ENCODE measurements at places on chromosomes 6 and 20. TPM values are rescaled to one million over a fixed set of nuclear protein-coding genes. Genes with fewer than 3 reads are reported as not detected.

DNA sequence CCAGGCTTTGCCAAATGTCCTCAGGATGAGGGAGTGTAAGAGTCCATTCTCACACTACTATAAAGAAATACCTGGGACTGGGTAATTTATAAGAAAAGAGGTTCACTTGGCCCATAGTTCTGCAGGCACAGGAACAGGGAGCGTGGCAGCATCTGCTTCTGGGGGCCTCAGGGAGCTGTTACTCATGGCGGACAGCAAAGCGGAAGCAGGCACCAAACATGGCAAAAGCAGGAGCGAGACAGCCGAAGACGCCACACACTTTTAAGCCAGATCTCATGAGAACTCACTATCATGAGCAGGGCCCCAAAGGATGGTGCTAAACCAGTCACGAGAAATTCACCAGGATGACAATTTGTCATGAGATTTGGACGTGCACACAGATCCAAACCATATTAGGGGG lies 22.8 kb downstream of the FAM50B start:
- H3K4me3 ChIP-seq = no peak overlapping the region
- H3K27ac ChIP-seq = no peak overlapping the region
- H3K4me1 ChIP-seq = no peaks in the 10 kb centered on the region
- no peak for DNase-seq
- H3K36me3 ChIP-seq = no peaks in the 10 kb centered on the region
- peaks cover 65% of the 10 kb centered on the region for H3K27me3 ChIP-seq

GRCh38 chr6:32139590-32139989 lies 9.5 kb upstream of the FKBPL start:
- no peak overlapping the region for H3K4me3 ChIP-seq
- H3K27me3 ChIP-seq = no peaks in the 10 kb centered on the region
- H3K27ac ChIP-seq = no peak overlapping the region
- no peak for DNase-seq
- H3K36me3 ChIP-seq = no peaks in the 10 kb centered on the region

- H3K4me1 ChIP-seq = peaks cover 15% of the 10 kb centered on the region
- no peak overlapping the region for H3K27ac ChIP-seq
- H3K4me3 ChIP-seq = no peak overlapping the region
- H3K27me3 ChIP-seq = no peaks in the 10 kb centered on the region
- no peak for DNase-seq
Observed at GRCh38 chr6:13432526-13433184, 54.7 kb downstream of the GFOD1 start.

Gene SYCP2L
- 21.5 TPM for total RNA-seq

Gene OR2B6
- 4.4 TPM for total RNA-seq

Gene SIRPB2
- total RNA-seq = not detected

Gene EYA2
- total RNA-seq = not detected
